ENCODE measurements at places on chromosomes 11 and 22.

GRCh38 chr11:96152623-96153022 lies 190.4 kb downstream of the MAML2 start:
- no peak for DNase-seq

- DNase-seq = no peak
Observed at GRCh38 chr11:34225091-34225490, 119.7 kb downstream of the NAT10 start.

DNA sequence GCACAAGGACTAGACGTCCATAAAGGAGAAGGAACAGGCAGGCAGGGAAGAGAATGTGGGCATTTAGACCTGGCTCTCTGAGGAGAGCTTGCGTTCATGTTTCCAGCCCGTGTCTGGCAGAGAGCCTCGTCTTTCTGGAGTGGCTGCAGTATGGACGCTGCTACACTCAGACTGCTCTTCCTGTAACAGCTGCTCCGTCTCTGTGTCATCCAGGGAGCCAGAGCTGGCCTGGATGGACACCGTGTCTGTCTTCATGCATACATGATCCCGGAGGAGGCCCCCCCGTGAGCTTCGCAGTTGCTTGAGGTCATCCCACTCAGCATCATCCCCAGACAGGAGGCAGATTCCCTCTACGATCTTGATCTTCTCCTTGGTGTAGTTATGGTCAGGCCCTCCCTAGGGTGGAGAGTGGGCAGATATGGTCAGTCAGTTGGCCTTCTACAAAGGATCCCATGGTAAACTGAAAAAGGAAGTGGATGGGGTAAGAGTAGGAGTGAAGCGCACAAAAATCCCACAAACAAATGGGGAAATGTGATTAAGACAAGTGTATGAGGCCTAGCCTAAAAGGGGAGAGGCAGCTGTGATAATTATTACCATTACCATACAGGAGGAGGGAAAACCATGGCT lies 13.0 kb upstream of the CKAP5 start:
- no peak for DNase-seq

GRCh38 chr11:74037309-74037708 lies 28.4 kb upstream of the UCP3 start:
- no peak for DNase-seq

DNA sequence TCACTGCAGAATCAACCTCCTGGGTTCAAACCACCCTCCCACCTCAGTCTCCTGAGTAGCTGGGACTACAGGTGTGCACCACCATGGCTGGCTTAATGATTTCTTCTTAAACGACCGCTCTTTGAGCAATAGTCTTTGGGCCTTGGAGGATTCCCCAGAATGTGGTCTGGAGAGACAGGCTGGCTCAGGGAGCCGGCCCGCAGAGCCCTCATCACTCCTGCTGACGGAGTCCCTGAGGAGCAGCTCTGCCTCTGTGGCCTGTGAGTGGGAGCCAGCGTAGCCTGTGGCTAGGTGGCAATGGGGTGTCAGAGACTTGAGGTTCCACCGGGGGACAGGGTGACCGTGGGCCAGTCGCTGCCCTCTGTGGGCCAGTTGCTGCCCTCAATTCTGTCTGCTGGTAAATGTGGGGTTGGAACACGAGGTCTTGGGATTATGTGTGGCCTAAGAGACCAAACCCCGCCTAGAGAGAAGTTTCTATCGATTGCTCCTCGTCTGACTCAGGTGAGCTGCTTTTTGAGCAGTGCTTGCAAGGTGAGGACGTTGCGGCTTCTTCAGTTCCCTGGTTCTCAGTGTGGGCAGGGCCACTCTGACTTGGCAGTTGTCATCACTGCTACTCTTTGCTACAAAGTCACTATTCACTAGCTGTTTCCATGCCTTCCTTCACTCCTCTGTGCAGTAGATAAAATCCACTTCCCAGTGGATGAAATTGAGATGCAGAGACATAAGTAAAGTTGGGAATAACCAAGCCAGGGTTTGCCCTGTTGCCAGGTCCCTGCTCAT lies 124.8 kb upstream of the NECTIN1 start:
- DNase-seq = no peak

DNA sequence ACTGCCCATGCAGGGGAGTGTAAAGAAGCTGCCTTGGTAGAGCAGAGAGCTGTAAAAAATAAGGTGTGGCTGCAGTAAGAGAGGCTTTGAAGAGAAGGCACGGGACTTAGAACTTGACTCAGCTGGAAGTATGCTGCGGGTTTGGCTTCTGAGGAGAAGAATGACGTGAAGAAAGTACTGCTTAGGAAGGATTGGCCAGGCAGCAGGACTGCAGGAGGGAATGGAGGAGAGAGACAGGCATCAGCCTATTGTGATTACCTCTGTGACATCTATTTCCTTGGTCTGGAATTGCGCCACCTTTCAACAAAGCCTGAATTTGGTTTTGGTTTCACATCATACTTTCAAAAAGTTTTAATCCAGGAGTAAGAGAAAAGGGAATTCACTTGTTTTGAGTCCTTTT lies 22.5 kb downstream of the PRRG4 start:
- DNase-seq = peak; percentile 40

GRCh38 chr11:122717264-122717867 lies 61.8 kb downstream of the UBASH3B start:
- DNase-seq = no peak

All from AG08395 (cell line).